ENCODE measurements at places on chromosomes 1 and 21.

- DNase-seq = no peak
Observed at GRCh38 chr1:165851034-165851658, 23.7 kb downstream of the UCK2 start.

DNA sequence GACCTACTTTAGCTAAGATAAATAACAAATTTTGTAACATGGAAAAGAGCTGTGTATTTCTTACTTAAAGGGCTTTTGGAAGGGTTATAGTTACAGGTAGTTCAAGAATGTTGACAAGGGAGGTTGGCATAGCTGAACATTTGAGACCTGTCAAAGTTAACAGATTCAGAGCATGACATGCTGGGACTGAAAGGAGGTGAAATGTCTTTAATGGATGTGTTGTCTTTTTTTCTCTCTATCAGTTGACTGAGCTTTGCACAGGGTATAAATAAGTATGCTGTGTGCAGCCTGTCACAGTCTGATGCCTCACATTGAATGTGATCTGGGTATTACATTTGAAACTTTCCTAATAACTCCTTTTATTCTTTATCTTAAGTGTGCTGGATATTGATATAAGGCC, 411.9 kb upstream of the ZP4 start:
- DNase-seq = no peak

- no peak for DNase-seq
Observed at GRCh38 chr1:24263746-24264145, 55.4 kb upstream of the GRHL3 start.

GRCh38 chr1:88291611-88292354, 392.3 kb upstream of the PKN2 start:
- DNase-seq = no peak

DNA sequence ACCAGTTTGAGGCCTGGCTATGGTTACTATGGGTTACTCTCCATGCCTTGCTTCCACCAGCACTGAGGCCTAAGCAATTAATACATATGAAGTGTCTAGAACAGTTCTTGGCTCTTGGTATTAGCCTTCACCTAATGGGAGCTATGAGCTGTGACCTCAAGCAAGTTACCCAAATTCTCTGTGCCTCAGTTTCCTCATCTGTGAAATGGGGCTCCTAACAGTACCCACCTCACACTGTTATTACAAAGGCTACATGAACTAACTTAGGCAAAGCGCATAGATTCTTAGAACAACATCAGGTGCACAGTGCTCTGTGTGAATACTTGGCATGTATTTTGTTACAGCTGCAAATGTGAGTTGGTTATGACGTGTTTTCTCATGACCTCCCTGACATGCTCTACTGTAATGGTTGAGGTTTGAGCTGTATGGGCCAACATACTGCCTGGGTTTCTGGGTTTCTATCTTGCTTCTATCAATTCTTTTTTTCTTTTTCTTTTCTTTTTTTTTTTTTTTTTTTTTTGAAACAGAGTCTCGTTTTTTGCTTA, 26.5 kb downstream of the CDCP2 start:
- no peak for DNase-seq

GRCh38 chr1:244159646-244160045, 108.6 kb downstream of the ZBTB18 start:
- DNase-seq = no peak

GRCh38 chr1:224368409-224368808, 11.7 kb downstream of the CNIH4 start:
- DNase-seq = no peak

DNA sequence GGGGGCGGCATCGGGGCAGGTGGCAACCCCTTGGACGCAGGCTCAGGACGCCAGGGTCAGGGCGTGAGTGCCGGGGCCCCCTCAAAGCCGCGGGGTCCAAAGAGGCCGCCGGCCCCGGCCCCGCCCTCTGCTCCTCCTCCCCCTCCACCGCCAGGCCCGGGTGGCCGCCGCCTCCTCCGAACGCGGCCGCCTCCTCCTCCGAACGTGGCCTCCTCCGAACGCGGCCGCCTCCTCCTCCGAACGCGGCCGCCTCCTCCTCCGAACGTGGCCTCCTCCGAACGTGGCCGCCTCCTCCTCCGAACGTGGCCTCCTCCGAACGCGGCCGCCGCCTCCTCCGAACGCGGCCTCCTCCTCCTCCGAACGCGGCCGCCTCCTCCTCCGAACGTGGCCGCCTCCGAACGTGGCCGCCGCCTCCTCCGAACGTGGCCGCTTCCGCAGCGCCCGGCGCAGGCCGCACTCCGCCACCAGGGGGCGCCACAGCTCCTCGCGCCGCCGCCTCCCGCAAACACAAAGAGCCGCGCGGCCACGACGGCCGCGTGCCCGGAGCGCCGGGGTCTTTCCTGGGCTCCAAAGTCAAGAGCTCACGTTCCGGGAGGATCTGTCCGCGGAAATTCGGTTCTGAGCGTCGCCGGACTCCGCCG, 19.3 kb upstream of the SAMD11 start:
- DNase-seq = peak; percentile 74

GRCh38 chr21:34263629-34264028, 100.2 kb upstream of the KCNE2 start:
- DNase-seq = no peak

DNA sequence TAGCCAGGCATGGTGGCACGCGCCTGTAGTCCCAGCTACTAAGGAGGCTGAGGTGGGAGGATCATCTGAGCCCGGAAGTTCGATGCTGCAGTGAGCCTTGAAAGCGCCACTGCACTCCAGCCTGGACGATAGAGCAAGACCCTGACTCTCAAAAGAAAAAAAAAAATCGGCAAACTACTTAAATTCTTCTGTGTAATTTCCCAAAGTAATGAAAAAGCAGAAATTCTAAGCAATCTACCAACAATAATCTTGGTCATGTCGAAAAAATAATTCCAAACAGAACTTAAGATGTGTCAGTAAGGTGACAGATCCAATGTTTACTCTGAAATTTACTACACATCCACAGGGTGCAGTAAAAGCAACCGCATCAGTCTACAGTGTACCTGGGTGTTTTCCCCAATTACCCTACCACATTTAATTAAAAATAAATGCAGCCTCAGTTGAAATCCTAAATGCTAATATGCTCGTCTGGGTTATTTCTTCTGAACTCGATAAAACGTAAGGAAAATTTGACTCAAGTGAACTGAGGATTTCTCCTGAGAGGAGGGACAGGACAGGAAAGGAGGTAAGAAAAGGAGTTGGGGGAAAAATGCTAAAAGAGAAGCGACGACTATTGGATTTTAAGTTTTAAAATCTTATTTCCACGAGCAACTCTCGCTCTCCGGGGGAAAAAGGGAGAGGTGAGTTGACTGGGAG, 801 bp downstream of the EPRS1 start:
- DNase-seq = no peak

GRCh38 chr1:234989019-234989418, 139.6 kb downstream of the TOMM20 start:
- no peak for DNase-seq

GRCh38 chr1:59692591-59692990, 122.2 kb upstream of the HOOK1 start:
- no peak for DNase-seq

- DNase-seq = no peak
Observed at GRCh38 chr1:104636581-104636980, 886.9 kb downstream of the AMY1C start.

DNA sequence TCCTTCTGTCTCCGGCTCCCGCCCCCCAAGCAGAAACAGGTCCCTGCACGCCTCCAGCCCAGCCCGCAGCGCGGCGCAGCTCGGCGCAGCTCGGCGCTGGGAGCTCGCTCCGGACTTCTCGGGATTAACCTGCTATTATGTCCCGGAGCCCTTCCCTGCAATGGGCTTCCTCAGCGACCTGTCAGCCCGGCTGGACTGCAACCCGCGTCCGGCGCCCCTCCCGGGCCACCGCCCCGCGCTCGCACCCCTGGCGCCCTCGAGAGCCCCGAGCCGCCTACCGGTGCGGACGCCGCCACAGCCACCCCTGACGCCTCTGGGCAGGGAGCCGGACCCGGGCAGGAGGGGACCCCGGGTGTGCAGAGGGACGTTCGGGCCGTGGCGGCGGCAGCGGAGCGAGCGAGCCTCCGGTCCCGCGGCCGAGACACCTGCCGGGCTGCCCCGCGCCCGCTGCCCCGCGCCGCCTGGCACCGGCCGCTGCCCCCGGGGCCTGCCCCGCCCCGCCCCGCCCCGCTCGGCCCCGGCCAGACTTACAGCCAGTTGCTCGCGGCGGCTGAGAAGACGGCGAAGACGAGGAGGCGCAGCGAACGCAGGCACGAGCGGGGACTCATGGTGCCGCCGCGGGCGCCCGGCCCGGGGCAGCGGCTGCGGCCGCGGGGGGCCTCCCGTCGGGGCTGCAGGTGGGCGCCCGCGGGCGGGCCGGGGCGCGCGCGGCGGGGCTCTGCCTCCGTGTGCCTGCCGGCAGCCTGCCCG, 407 bp downstream of the WNT4 start:
- DNase-seq = no peak

- no peak for DNase-seq
Observed at GRCh38 chr1:201762381-201762780, 66.6 kb upstream of the IPO9 start.

DNA sequence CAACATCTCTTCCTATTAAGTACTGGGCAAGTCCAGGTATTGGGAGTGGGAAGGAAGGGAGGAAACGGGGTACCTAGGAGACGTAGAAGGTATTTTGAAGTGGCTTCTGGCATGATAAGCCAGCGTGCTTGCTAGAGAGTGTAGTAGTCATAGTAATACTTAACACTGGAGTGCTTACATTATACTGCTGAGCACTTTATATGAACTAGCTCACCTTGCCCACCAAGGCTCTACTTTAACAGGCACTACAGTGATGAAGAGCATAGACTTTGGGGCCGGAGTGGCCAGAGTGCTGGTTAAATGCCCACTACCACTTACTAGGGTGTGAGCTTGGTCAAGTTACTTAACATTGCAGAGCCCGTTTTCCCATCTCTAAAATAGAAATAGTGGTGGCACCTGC, 61.7 kb downstream of the ACP6 start:
- no peak for DNase-seq

DNA sequence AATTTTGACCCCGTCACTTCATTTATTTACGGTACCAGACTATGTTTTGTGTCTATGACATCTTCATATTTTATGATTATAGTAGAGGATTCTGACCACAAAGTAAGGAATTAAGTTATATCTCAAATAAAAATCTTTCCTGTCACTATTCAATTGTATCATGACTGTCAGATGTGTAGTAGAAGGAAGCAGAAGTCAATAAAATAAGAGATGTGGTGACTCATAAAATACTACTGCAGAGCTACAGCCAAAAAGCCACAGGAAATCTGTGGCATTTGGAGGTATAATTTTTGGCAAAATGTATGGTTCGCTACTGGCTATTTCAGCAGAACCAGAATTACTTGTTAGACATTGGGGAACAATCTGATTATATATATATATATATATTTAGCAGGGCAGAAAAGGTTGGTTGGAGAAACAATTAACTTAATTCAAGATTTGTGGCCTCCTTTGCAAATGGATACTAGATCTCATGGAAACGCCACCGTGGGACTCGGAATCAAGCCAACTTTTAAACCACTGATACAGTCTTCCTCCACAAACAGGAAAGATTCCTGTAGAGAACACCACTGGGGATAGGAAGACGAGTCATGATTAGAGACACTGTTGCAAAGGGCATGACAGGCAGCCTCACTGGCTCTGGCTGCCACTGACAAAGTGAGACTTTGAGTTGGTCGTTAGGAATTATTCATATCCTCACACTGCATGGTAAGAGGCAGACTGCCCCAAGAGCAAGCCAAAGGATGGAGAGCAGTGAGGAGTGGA, 5.1 kb downstream of the FCRL2 start:
- no peak for DNase-seq

DNA sequence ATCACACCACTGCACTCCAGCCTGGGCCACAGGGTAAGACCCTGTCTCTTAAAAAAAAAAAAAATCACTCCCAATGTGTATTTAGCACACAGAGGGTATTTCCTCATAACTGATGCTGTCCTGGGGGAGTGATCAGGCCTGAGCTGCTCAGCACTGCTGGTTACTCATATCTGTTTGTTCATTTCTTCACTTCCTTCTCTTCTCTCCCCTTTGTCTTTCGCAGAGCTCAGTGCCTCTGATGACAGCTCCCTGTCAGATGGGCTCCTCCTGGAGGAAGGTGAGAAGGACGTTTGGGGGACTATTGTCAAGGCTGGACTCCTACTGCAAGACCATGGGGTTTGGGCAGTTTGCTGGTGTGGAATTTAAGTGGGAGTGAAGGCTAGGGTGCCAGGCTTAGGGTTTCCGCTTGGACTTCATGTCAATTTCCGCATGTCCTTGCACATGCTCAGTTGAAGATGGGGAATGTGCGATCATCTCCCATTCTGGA, 13.0 kb downstream of the INAVA start:
- no peak for DNase-seq

DNA sequence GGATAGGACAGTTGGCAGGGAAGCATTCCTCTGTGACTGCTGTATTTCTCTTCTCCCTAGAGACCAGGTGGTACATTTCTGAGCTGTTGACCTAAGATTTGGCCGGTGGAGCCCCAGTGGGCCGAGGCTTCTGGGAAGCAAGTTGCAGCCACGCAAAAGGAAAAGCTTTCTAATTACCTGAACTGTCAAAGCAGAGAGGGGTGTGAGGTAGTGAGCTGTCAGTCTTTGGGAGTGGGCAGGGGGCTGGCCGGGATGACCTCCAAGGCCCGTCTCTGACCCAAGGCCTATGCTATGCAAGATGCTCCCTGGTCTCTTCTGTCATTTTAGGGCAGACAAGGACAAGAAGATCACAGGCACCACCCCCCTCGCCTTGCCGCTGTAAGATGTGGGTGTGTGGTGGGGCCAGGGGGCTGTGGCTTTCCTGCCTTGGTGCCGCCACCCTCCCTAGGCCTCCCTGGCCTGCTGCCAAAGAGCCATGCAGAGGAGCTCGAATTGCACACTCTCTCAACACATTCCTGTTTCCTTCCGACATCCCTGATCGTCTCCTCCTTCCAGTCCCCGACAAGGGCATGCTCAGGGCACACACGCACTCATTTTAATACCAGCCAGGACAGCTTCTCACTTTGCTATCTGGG, 7.7 kb downstream of the PADI1 start:
- peak; percentile 39 for DNase-seq

GRCh38 chr1:198865319-198865718, 226.5 kb downstream of the PTPRC start:
- DNase-seq = no peak

DNA sequence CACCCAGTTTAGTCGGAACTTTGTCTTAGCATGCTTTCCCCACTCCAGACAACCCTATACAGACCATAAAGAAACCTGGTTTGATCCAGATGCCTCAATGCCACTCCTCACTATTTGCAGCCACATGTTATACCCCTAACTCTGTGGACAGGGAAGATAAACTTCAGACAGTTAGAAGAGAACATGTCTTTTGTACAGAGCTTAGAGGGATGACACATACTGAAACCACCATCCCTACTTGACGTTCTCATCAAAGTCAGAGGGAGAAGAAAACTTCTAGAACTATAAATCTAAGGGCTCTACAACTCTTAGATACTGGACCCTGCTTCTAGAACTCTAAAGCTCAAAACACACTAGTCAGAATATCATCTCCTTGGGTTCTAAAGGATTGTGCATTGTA, 3.7 kb downstream of the SYT6 start:
- no peak for DNase-seq

GRCh38 chr1:97721221-97721620, 199.6 kb downstream of the DPYD start:
- DNase-seq = no peak
